Esophagus squamous epithelium (tissue), 5 donors: ENCODE measurements at places on chromosomes 1 and 21.

- no peak for DNase-seq
These were observed 1.6 kb downstream of the B3GALT2 start for GRCh38 chr1:193184776-193185175.

GRCh38 chr21:37319551-37319950, 47.0 kb upstream of the DYRK1A start:
- no peak for DNase-seq

GRCh38 chr1:9473032-9473807, 66.0 kb upstream of the SLC25A33 start:
- no peak for DNase-seq

GRCh38 chr21:27423906-27424595, 457.2 kb upstream of the ADAMTS5 start:
- no peak for DNase-seq

DNA sequence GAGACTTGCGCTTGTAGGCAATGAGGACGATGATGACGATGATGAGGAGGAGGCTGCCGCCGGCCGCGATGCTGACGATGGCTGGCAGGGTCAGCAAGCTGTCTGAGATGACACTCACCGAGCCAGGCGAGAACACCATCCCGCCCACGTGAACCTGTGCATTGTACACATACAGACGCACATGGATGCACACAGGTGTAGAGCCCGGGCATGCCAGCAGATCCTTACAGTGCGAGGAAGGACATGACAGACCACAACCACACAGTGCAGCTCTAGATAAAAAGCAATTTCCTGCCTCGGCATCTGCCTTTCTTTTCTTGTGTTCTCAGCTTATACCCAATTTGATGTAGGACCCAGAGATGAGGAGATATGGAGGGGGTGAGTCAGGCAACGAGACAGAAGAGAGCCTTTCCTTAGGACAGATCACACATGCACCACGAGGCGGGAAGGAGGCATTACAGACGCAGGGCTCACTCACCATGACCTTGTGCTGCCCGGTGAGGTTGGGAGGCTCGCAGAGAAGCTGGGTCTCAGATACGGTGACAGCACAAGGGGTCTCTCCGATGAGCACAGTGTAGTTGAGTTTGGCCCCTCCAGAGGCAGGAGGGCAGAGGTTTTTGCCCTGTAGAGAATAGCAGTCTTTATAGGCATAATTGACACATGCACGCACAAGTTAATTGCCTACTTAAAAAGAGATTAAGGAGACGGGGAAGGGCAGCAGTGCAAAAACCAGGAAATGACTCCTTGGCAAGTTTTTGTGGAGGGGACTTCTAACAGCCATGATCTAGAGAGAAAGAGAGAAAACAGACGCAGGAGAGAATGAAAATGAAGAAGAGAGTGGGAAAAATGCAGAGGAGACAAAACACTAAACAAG, 133.9 kb upstream of the CD34 start:
- no peak for DNase-seq

DNA sequence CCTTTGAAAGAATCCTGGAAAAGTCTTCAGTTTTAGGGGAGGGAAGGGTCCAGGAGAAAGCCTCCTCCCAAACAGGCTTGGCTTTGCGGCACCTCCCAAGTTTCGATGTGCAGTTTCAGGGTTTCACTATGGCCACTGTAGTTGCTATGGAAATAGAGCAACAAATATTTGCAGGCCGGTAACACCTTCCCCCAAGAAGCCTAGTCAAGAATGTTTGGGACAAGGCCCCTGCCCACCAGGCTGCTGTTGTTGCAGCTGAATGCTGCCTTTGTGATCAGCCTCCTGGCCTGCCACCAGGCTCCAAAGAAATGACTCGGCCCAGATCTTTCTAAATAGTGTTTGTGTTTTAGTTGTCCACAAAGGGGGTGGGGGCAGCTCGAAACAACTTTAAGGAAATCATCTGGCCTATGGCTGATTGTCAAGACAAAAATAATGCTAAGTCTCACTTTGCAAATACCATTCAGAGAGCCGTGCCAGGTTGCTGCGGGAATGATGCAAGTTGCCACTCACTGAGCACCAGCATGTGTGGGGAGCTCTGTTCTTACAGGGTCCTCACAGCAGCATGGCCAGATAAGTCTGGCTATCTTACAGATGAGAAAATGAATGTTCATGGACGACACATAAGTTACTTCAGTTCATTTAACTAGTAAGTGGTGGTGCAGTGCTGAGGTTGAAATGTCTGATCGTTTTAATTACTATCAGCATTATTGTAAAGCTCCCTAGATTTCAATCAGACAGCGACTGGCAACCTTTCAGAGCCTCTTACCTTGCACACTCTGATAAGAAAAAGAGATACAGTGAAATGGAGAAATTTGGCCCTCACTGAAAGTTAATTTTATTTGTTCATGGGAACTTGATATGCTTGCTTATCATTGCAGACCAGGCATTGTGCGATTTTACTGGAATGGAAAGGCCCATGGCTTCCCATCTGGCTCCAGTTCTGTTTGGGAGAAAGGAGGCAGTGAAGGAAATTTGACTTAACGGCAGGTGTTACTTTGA, 91.2 kb upstream of the JUN start:
- DNase-seq: no peak

GRCh38 chr1:203122159-203122558, 5.4 kb upstream of the ADORA1 start:
- no peak for DNase-seq

- DNase-seq: no peak
These were observed 12.3 kb upstream of the NFASC start for GRCh38 chr1:204858363-204858821.

DNA sequence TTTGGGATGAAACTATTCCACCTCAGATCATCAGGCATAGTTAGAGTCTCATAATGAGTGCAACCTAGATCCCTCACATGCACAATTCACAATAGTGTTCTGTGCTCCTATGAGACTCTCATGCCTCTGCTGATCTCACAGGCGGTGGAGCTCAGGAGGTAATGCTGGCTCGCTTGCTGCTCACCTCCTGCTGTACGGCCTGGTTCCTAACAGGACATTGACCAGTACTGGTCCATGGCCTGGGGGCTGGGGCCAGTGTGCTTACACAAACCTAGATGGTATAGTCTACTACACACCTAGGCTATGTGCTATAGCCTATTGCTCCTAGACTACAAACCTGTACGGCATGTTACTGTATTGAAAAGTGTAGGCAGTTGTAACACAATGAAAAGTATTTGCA, 448.4 kb downstream of the RPS6KC1 start:
- DNase-seq: no peak

DNA sequence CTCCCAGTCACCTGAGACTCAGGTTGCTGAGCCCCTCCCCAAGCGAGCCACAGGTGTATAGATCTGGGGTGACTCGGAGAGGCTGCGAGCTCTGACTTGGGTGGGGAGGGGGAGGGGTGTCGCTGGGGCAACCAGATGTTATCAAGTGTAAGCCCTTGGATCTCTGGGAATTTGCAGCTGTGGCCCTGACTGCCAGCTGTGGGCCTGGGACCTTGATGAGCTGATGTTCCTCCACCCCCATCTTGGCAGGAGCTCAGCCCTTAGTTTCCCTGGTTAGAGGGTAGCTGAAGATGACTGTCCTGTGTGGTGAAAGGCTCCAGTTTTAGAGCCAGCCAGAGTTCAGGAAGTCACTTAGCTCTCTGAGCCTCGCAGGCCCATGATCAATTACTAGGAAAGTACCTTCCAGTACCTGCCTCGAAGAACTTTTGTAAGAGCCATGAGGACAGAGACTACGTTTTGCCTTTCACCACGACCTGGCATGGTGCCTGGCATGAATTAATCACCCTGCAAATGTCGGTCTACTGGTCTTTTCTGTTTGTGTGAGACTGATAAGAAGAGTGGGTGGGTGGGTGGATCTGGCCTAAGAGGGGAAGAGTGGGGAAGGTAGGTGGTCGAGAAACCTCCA, 55.8 kb downstream of the YARS1 start:
- no peak for DNase-seq

DNA sequence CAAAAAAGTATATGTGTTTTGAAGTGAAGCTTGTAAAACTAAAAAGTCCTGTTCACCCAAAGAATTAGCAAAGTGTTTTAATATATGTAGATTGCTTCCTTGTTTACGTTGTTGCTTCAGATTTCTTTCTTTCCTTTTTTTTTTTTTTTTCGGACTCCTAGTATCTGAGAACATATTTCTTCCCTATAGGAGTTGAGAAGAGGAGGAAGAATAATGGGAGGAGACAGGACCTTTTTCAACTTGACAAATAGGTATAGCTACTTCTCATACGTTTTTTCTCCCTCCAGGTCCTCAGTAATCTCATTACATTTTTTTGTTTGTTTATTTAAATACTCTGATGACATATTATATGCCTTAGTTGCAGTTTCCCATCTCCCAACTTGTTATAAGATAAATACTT, 8.9 kb downstream of the DISP1 start:
- DNase-seq: no peak

DNA sequence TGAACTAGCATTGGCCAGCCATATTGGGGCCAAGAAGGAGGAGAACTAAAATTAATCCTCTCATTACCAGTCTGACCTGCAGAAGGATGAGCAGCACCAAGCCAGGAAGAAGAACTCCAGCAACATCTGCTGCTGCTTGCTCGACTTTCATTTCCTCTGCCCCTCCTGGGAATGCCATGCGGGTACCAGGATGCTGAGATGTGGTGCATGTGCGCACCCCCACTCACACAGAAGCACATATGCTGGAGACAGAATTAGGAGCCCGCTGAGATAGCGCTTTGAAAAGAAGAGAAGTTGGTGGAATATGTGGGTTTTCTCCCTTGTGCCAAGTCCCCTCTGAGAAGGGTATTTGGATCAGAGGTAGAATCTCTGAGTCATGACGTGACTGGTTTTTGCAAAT, 70.4 kb downstream of the PLXNA2 start:
- DNase-seq: no peak

- no peak for DNase-seq
These were observed 87.1 kb upstream of the ZNF281 start for GRCh38 chr1:200496937-200497336.

GRCh38 chr1:14340002-14340785, 258.3 kb upstream of the KAZN start:
- DNase-seq: no peak

- no peak for DNase-seq
These were observed 94.3 kb upstream of the EDN2 start for GRCh38 chr1:41578712-41579335.

GRCh38 chr1:1198423-1199140, 7.8 kb downstream of the TNFRSF18 start:
- DNase-seq: no peak

- DNase-seq: no peak
These were observed 10.0 kb upstream of the EPHA8 start for GRCh38 chr1:22553104-22553880.

DNA sequence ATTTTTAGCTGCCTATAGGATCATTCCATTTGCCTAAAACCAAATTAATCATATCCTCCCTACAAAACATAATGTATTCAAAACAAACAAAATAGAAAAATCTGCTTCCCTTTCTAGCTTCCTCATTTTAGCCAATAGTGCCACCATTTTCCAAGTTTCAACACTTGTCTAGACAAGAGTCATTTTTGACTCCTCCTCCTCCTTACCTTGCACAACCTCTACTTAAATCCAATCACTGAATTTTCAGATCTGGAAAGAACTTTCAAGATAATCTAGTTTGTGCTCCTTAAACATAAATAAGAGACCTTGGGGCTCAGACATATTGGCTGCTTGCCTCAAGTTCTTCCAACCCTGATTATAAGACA, 7.4 kb downstream of the STX6 start:
- no peak for DNase-seq

DNA sequence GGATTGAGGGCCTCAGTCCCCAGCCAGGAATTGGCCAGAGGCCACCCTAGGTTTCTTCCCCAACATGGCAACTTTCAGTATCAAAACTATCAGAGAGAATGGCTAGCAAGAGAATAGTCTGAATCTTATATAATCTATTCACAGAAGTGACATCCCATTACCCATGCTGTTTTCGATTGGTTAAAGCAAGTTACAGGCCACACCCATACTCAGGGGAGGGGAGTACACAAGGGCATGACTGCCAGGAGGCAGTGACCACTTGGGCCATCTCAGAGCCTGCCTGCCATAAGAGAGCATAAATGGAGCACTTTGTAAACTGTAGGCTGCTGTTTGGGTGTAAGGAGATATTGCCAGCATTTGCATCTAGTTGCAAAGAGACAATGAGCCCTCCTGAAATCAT, 65.4 kb downstream of the FAM163A start:
- DNase-seq: no peak

DNA sequence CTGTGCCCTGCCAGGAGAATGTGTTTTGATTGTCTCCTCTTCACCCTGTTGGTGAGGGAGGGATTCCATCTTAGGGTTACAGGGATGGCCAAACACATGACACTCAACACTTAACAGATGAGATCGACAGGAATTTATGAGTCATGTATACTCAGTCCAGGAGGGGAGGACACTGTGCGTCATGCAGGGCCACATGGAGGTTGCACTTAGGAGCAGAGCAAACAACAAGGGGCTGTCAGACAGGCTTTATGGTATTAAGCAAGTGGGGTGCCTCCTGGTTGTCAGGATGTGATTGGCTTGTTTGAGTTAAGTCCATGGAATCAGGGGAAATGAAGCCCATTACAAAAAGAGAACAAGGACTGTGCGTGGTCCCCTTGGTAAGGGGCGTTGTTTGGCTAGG, 26.9 kb downstream of the EDARADD start:
- DNase-seq: no peak

DNA sequence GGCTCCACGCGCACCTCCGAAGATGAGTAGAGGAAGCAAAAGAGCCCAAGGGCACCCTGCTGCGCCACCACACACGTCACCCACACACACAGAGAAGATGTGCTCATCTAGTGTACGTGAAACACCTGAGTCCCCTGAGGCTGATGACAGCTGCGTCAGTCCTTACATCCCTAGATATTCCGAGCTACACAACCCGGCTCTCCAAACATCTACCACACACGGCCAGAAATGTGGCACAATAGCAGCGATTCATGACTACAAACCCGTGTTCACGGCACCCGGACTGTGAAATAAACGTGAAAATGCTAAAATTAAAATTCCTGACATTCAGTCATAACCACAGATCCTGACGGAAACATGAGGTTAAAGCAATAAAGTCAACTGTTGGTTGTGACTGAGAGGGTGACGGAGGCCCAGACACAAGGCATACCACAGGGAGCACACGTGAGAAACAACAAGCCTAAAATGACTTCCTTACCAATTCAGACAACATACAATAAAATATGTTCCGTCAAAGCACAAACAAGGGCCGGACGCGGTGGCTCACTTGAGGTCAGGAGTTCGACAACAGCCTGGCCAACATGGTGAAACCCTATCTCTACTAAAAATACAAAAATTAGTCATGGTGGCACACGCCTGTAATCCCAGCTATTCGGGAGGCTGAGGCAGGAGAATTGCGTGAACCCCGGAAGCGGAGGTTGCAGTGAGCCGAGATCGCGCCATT, 7.3 kb downstream of the SSU72 start:
- no peak for DNase-seq

- DNase-seq: no peak
These were observed 3.8 kb downstream of the EPHB2 start for GRCh38 chr1:22714455-22714854.

GRCh38 chr1:180260541-180260940, 30.5 kb downstream of the LHX4 start:
- no peak for DNase-seq
